COR-L47 (cell line): ENCODE measurements at places on chromosomes 2 and 18.

- peak; percentile 79 for DNase-seq
Measured at GRCh38 chr2:130355578-130356431, at the start of gene PTPN18. Gene PTPN18, plus strand, starts transcription at chr2:130356056. Its CDS starts 52 bp downstream, at chr2:130356108.

DNA sequence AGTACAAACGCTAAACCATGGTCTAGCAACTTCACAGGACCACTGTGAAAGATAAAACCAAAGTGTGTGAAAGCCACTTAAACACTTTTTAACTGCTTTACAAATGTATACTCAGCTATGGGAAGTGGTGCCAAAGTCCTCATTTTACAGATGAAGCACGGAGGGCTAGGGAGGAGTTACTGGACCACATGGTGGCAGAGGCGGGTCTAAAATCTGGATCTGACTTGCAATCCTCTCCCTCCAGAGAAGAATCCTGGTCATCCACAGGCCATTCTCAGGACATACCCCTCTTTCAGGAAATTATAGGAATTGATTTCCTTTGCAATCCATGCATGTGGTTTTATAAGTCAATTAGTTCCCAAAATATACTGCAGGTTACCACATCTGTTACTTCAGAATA is 84.6 kb upstream of the GYPC start:
- DNase-seq = no peak

GRCh38 chr2:15601681-15602080 is 10.0 kb downstream of the DDX1 start:
- DNase-seq = no peak

GRCh38 chr18:41751161-41751560 is 203.9 kb upstream of the PIK3C3 start:
- DNase-seq = no peak

DNA sequence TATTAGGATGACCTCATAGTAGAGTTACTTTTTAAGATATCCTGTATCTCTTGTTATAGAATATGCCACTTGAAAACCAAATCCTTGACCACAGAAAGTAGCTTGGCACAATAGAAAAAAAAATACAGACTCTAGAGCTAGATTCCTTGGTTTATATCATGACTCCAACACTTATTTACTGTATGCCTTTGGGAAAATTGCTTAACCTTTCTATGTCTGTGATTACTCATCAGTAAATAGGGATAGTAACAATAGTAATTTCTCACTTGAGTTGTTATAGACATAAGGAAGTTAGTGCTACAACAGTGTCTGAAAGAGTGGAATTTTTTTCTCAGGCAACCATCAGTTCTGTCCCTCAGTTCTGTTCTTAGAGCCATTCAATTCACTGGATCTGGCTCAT is 193.8 kb downstream of the GULP1 start:
- DNase-seq = no peak

- DNase-seq = no peak
Measured at GRCh38 chr2:105261061-105261460, 19.5 kb downstream of the GPR45 start.

- no peak for DNase-seq
Measured at GRCh38 chr2:69993708-69994107, 32.3 kb upstream of the ASPRV1 start.

- DNase-seq = no peak
Measured at GRCh38 chr18:12121175-12122042, 27.8 kb downstream of the ANKRD62 start.
